ENCODE measurements at places on chromosomes 6 and 20.

DNA sequence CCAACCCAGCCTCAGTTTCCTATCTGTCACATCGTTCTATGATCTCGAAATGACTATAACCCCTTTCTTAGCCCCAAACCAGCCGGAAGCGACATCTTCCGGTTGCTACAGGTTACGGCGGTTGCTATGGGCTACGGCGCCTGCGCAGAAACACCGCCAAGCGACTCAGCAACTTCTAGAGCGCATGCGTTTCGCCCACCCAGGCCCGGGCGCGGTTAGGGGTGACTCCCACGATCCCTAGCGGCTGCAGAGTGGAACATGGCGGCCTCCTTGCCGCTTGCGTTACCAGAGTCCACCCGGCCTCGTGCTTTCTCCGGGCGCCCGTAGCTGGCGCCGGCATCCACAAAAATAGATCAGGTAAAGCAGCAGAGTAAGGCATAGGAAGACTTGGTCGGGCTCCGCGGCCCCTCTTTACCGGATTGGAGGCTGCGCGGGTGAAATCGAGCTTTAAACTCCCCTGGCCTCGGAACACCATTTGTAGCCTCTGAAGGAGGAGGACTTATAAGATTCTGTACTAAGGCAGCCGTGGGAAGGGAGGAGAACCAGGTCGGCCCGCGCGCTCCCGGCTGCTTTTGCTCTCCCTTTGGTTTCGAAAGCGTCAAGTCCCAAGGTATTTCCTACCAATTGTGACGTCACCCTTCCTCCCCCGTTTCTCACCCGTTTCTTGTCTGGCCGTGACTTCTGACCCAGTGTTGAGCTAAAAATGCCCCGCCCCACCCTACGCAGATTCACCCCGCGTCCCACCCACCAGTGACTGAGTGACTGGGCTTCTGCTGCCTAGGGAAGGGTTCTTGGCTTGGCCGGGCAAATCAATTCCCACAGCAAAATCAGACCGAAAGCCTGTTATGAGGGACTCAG, 3.5 kb downstream of the SDCBP2 start:
- peak; percentile 98 for DNase-seq

- no peak for DNase-seq
These were observed 45.8 kb upstream of the VSTM2L start for GRCh38 chr20:37856932-37857660.

DNA sequence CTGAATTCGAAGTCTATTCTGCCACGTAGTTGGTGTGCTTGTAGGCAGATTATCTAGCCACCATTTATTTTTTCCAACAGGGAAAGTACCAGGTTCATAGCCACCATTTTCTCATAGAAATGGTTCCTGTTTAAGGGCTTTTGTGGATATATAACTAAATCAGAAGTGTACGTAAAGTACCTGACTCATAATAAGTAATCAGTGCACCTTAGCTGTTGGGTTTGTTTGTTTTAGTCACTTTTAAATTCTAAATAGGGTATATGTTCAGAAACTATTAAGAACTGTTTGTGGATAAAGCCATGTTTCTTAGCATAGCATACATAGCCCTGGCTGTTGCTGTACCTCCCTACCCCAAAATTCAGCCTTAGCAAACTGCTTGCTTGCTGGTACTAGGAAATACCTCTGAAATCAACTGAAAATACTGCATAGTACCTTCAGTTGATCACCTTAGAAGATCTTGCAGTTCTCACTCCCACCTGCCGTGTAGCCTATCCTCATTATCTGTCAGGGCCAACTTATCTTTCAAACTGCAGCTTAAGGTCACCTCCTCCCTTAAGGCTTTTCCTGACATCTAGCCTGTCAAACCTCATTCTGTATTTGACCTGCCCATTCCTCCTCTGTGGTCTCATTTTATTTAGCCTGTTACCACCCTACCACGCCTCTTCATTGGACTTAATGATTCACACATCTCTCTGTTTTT, 44.6 kb upstream of the COL10A1 start:
- DNase-seq, result no peak

- DNase-seq, result no peak
These were observed 24.6 kb upstream of the C20orf204 start for GRCh38 chr20:64011366-64011779.

- DNase-seq, result no peak
These were observed 563 bp downstream of the MGME1 start for GRCh38 chr20:17969278-17969883.

- peak; percentile 92 for DNase-seq
These were observed 8.2 kb upstream of the TBC1D7 start for GRCh38 chr6:13336553-13336952.

- no peak for DNase-seq
These were observed 167.9 kb upstream of the STMND1 start for GRCh38 chr6:16933961-16934360.

DNA sequence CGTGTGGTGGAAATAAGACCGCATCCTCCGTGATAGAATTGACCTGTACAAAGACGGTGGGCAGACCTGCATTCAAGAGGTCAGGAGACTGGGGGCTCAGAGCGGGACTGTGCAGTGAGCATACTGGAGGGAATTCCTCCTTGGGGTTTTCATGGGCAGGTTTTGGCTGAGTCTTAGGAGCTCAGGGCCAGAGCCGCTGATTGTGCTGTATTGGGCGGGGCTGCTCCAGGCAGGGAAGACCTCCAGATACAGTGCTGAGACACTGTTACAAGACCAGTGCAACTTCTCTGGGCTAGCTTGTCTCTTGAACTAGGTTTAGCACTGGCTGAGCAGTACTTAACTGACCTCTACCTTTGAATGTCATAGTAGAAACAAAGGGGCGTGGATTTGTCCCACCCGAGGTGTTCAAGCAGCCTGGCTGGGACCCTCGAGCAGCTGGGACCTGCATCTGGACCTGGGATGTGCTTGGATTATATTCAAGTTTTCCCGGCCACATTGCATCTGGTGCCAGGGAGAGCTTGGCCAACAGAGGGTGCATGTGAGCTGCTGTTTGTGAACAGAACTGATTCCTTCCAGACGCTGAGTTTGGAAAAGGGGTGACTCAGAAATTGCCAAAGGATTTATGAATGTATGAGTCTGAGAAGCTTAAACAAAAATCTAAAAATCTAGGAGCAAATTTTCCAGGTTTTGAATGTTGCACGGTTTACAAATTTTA, 33.4 kb upstream of the SLC22A1 start:
- DNase-seq, result peak; percentile 73

DNA sequence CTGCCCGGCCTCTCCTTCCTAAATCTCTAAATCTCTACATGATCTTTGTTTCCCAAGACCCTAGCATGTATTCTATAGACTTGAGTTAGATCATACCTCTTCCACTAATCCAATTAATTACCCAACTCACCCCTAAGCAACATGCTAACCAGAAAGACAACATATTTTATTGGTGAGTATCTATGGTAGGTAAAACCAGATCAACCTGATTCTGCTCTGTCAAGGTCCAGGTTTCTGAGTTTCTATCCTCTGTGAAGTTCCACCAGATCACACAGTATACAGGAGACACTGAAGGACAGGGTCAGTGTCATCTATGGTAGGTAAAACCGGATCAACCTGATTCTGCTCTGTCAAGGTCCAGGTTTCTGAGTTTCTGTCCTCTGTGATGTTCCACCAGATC, 363.2 kb upstream of the MARCKS start:
- DNase-seq, result no peak

- no peak for DNase-seq
These were observed 1586.7 kb downstream of the HACE1 start for GRCh38 chr6:103273048-103273447.

DNA sequence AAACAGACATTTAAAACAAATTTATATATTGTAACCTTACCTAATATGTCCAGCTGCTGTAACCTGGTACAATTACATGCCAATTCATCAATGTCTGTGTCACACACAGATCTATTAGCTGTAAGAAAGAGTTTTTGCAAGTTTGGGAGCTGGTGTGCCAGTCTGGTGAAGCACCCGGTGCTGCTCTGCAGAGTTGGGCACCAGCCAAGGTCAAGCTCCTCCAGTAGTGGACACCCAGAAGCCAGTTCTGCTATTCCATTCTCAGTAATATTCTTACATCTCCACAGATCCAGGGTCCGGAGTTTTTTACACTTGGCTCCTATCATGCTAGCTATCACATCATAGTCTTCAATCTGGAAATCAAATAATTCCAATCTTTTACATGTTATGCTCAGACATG, 41.0 kb downstream of the POU3F2 start:
- no peak for DNase-seq

- DNase-seq, result no peak
These were observed 15.1 kb upstream of the TMEM217 start for GRCh38 chr6:37272834-37273566.

- DNase-seq, result no peak
These were observed 53.3 kb downstream of the TRAM2 start for GRCh38 chr6:52523378-52524142.

DNA sequence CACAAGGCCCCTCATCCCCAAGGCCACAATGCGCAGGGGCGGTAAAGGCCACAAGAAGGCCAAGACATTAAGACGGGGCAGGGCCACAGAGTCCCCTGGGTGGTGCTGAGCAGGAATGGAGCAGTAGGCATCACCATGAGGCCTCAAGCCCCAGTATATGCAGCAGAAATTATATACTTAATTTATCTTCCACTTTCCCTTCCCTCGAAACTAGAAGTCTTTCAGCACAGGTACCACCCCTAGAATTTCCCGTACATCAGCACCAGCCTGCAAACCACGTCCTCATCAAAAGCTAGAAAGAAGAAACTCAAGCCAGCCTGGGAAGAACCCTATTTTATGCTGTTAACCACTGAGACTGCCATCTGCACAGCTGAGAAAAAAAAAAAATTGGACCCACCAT, 89.4 kb downstream of the PLG start:
- no peak for DNase-seq

DNA sequence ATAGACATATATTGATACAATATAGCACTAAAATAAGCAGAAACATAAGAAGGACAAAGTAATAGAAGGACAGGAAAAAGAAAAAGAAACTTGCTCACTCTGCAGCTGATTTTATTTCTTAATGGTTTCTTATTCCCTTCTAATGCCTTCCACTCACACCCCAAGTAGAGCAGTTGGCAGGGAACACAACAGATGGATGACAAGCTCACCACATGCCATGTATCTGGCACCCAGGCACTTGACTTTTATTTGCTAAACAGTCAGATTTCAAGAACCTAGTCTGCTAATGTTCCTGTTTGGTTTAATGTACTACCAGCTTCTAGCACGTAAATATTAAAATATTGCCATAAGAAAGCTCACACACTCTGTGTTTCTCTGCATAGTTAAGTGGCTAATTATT, 87.1 kb downstream of the COL19A1 start:
- peak; percentile 41 for DNase-seq

- no peak for DNase-seq
These were observed 40.8 kb downstream of the SMAP1 start for GRCh38 chr6:70708448-70708847.

- DNase-seq, result no peak
These were observed 37.5 kb downstream of the CARMIL1 start for GRCh38 chr6:25316626-25317025.

- DNase-seq, result no peak
These were observed 11.2 kb downstream of the PHIP start for GRCh38 chr6:79066828-79067227.

- no peak for DNase-seq
These were observed 71.8 kb downstream of the GPR6 start for GRCh38 chr6:110049696-110050439.

DNA sequence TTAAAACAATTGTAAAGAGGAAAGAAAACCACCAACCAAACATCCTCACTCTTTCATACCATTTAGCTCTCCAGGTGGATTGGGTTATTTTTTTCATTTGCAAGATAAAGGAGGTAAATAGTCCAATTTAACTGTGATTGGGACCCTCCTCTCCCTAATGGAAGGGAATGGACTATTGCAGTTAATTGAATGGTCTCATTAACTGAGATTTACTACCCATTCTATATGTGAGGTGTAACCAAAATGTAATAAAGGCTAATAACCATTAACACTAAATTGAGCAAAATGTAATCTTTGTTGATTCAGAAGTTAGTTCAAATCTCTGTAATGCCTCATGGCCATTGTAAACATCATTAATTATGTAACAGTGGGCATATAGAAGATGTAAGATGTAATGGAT, 105.0 kb downstream of the KLHL32 start:
- no peak for DNase-seq

GRCh38 chr6:2375443-2375842, 130.0 kb upstream of the GMDS start:
- no peak for DNase-seq

DNA sequence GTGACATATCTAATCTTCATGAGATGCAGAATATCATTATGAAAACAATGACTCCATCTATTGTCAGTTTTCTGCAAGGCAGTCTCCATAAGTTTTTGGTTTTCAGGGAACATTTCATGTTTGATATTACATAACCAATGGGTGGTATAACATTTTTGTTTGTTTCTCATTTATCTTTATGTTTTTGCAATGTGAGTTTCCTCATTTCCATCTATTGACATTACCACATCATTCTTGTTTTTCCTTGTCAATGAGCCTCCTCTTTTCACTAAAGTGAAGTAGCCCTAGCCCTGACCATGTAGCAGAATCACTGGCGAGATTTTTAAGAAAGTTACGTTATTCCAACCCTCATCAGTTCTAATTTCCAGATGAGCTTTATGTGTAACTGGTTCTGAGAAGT, 4.4 kb downstream of the EFHC1 start:
- no peak for DNase-seq

GRCh38 chr20:34904202-34904621, 27.8 kb downstream of the ACSS2 start:
- no peak for DNase-seq

- no peak for DNase-seq
These were observed 177.0 kb downstream of the FOXC1 start for GRCh38 chr6:1786455-1787453.

- no peak for DNase-seq
These were observed 16.4 kb upstream of the XRN2 start for GRCh38 chr20:21286775-21287174.

Data from glutamatergic neuron (in vitro differentiated cells).